ENCODE measurements at places on chromosomes 16 and 17. TPM values are rescaled to one million over a fixed set of nuclear protein-coding genes. Genes with fewer than 3 reads are reported as not detected.

- H3K4me3 ChIP-seq, result no peak overlapping the region
- H3K27ac ChIP-seq, result no peak overlapping the region
- H3K4me1 ChIP-seq, result peaks cover 5% of the 10 kb centered on the region
These were observed 1.0 kb upstream of the RAB26 start for GRCh38 chr16:2147378-2147777.

DNA sequence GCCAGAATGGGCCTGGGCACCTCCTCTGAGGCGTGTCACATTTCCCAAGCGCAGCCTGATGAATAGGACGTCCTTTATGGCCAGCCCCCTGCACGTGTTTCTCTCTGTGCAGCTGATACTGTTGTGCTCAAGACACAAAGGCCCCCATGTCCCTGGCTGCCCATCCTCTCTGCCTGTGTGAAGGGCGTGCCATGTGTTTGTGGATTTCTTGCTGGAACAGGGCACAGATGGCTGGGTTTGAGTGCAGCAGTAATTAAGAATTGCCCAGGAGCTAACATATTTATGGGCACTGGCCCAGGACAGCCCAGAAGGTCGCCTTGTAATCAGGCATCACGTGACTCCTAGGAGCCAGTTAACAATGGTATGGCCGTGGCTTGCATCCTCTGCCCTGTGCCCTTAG, 181.1 kb downstream of the CCDC182 start:
- no peak overlapping the region for H3K27ac ChIP-seq
- H3K4me1 ChIP-seq, result no peaks in the 10 kb centered on the region
- no peaks in the 10 kb centered on the region for H3K36me3 ChIP-seq
- H3K27me3 ChIP-seq, result no peaks in the 10 kb centered on the region

- H3K4me3 ChIP-seq, result no peak overlapping the region
- no peaks in the 10 kb centered on the region for H3K4me1 ChIP-seq
- no peaks in the 10 kb centered on the region for H3K27me3 ChIP-seq
- DNase-seq, result no peak
- no peak overlapping the region for H3K27ac ChIP-seq
These were observed 3.1 kb upstream of the KRTAP3-2 start for GRCh38 chr17:41002814-41003213.

Gene PERCC1
- total RNA-seq, result not detected

Measured in adrenal gland (tissue), 19 donors.